ENCODE measurements at places on chromosomes 13 and 19.
A peak's percentile ranks its signal among the peaks of the same experiment; 100 is the strongest.

DNA sequence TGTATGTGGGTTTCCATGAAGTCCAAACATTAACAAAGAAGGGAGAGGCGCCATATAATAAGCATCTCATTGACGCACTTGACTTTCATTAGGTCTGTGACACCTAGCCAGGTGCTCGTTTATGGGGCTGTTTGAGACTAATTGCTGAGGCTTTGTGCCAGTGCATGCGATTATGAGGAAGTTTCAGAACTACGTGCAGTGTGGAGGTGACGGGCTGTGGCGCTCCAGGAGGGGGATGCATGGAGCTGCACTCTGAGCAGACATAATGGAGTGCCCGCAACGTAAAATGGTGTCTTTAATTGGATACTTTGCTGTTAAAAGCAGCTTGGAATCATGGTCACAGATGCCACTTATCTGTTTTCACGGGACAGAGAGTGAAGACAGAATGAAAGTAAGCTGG is 223.2 kb downstream of the FGF9 start:
- DNase-seq: no peak

DNA sequence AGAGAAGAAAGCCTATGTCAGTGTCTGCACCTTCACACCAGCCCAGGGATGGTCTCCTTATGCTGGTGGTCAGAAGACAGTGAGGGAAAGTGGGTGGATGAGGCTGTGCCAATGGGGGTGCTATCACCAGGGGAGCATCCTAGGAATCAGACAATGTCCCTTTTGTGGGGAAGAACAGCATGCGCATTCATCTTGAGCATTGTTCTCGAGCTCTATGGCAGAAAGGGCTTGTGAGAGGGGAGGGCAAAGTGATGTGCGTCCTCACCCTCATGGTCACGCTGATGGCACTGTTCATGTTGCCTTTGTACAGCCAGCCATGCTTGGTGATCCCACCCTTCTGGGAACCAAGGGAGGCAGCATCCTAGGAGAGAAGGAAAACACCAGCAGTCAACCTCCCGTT is 56.1 kb downstream of the DOCK9 start:
- no peak for DNase-seq

DNA sequence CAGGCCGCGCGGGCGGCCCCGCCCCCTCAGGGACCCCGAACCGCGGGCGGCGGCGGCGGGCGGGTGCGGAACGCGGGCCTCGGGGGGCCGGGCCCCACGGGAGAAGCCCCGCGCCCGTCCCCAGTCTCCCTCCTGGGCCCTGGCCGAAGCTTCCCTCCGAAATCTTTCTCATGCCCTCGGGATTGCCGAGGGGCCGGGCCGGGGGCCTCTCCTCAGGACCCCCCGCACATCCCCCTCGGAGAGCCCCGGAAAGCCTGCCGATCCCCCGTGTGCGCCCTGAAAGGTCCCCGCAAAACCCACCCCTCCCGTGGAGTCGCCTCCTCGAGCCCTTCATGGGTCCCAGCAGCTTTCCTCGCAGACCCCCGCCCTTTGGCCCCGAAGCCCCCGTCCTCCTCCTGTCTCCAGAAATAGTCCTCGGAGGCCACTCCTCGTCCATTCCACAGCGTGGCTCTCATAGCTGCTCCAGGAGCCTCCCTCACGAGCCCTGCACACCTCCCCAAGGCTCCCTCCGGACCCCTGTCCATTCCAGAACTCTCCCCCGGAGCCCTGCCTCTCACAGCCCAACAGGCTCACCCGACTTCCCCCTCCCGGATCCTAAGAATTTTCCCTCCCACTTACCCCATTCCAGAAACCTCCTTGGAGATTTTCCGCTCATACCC is 555 bp downstream of the SAMD4B start:
- peak; percentile 29 for DNase-seq

- DNase-seq: no peak
These were observed 1464.4 kb downstream of the OLFM4 start for GRCh38 chr13:54492995-54493394.

GRCh38 chr19:7515110-7515644 is 726 bp upstream of the ZNF358 start:
- DNase-seq: no peak

- no peak for DNase-seq
These were observed 13.8 kb downstream of the METTL21C start for GRCh38 chr13:102680842-102681740.

- no peak for DNase-seq
These were observed 721.8 kb downstream of the PCDH9 start for GRCh38 chr13:66508153-66508909.

- DNase-seq: no peak
These were observed 4.0 kb downstream of the SPPL2B start for GRCh38 chr19:2332341-2333026.

DNA sequence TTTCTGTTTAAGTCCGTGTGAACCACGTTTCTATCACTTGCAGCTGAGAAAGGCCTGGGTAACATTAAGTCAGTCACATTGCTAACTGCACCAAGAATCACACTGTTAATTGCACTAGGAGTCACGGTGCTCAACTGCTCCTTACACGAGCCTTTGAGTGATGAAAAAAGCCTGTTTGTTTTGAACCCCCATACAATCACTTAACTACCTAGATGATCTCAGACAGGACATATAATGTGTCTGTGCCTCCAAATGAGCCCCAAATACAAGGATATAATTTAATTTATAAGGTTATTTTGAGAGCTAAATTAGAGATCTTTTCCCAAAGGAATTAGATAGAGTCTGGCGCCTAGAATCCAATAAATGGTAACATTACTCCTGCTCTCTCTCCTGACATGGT is 84.1 kb downstream of the MIPEP start:
- DNase-seq: no peak
